Upper lobe of left lung (tissue), 6 donors: ENCODE measurements at places on chromosomes 3 and 15. TPM values are rescaled to one million over a fixed set of nuclear protein-coding genes. Genes with fewer than 3 reads are reported as not detected.

Gene SPRED1
- 50.6 TPM for total RNA-seq

Gene ECE2
- total RNA-seq = not detected

Gene GABRR3
- total RNA-seq = not detected

GRCh38 chr3:185750015-185750414 lies 74.8 kb downstream of the IGF2BP2 start:
- peaks cover 18% of the 10 kb centered on the region for H3K4me1 ChIP-seq
- no peaks in the 10 kb centered on the region for H3K27me3 ChIP-seq
- no peak overlapping the region for H3K27ac ChIP-seq
- H3K4me3 ChIP-seq = no peak overlapping the region
- no peak for DNase-seq

DNA sequence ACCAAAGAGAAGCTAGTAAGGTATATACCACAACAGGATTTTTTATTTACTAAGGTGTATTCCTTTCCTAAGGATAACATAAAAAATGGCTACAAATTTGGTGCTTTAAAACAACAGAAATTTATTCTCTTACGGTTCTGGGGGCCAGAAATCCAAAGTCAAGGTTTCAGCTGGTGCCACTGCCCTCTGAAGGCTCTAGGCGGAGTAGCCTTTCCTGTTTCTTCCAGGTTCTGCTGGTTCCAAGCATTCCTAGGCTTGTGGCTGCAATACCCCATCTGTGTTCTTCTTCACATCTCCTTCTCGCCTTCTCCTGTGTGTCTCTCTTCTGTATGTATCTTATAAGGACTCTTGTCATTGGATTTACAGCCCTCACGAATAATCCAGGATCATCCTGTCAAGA lies 549.9 kb downstream of the GRM7 start:
- no peak overlapping the region for H3K4me3 ChIP-seq
- no peaks in the 10 kb centered on the region for H3K36me3 ChIP-seq
- H3K4me1 ChIP-seq = no peaks in the 10 kb centered on the region
- no peak overlapping the region for H3K27ac ChIP-seq
- H3K27me3 ChIP-seq = no peaks in the 10 kb centered on the region

DNA sequence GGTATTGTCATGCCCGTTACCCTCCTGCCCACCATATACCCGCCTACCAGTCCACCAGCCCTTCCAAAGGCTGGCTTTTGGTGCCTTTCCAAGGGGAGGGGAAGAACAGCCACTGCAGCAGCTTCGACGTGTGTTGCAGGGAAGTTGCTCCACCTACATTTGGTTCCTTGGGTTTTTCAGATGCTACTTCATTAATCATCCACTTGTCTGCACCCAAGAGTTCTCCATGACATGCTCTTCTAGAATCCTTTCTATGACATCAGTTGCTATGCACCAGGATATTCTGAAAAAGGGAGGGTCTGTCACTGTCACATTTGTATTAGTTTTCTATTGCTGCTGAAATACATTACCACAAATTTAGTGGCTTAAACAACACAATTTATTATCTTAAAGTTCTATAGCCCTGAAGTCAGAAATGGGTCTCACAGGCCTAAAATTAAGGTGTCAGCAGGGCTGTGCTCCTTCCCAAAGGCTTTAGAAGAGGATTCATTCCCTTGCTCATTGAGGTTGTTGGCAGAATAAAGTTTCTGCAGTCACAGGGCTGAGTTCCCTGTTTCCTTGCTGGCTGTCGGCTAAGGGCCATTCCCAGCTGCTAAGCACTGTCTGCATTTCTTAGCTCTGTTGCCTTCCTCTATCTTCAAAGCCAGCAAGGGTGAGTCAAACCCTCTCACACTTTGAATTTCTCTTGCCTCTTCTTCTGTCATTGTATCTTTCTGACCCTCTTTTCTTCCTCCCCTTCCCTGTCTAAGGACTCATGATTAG lies at the start of gene LYZL4:
LYZL4 (minus strand) TSS at position 241 of the 762 bp plus-strand sequence. CDS start 3,359 bp downstream, outside the sequence.
- H3K4me3 ChIP-seq = no peak within 1 kb of the TSS
- no peaks in the 10 kb centered on the region for H3K4me1 ChIP-seq
- no peak for DNase-seq
- H3K36me3 ChIP-seq = no peaks in the 10 kb centered on the region
- no peak within 1 kb of the TSS for H3K27ac ChIP-seq

DNA sequence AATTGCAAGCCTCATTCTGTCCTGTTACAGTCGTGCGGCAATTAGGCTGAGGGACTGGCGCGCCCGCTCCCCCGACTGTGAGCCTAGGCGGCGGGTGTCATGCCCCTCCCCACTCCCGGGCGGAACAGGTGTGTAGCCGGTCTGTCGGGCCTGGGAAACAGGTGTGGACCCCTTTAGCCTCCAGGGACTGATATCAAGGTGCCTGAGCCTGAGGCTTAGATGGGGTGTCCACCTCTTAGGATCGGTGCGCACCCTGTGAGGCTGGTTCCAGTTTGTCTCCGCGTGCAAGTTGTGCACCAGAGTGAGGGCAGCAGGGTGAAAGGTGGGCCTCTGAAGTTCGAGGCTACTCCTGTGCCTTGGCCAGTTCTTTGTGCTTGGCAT lies 686 bp downstream of the VPS8 start:
- no peaks in the 10 kb centered on the region for H3K27me3 ChIP-seq
- peak; percentile 83 for DNase-seq
- peaks cover 13% of the 10 kb centered on the region for H3K4me1 ChIP-seq
- H3K27ac ChIP-seq = peak overlapping the region; percentile 82
- H3K36me3 ChIP-seq = no peaks in the 10 kb centered on the region
- H3K4me3 ChIP-seq = peak overlapping the region; percentile 95

DNA sequence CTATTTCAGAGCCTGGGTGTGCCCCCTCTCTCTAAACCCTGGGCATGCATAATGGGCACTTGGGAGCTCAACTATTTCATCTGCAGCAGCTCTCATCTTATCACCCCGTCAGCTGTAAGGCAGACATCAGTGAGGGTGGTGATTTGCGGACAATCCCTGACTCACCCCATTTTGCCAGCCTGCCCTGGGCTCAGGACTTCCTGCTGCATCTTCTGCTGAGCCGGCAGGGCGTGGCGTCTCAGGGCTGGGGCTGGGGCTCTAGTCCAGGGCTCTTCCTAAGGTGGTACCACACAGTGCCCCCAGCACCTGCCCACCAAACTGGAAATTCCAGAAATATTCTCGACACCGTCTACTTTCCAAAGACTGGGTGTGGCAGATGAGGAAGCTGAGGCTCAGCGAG lies 925 bp upstream of the PSTPIP1 start:
- H3K4me1 ChIP-seq = peaks cover 15% of the 10 kb centered on the region
- peak; percentile 73 for DNase-seq
- no peaks in the 10 kb centered on the region for H3K36me3 ChIP-seq

DNA sequence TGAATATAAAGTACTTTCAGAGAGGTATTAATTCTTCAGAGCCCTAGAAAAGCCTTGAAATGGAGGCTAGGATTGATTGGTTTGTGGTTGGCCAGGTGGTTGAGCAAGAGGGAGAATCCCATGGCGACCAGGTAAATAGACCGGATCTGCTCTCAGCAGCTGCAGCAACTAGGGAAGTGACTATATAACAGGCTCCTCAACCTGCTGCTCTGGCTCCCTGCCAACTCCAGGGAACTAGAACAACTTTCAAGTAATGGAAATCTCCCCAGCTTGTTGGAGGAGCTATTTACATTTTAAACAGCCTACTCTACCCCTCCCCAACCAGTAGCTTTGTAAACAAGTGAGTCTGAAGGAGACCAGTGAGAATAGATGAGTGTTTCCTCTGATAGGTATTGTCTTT lies 121.8 kb upstream of the CADM2 start:
- peak; percentile 82 for DNase-seq
- no peak overlapping the region for H3K4me3 ChIP-seq
- no peaks in the 10 kb centered on the region for H3K27me3 ChIP-seq
- H3K27ac ChIP-seq = no peak overlapping the region
- no peaks in the 10 kb centered on the region for H3K4me1 ChIP-seq

Gene NRROS
- total RNA-seq = 6.5 TPM

DNA sequence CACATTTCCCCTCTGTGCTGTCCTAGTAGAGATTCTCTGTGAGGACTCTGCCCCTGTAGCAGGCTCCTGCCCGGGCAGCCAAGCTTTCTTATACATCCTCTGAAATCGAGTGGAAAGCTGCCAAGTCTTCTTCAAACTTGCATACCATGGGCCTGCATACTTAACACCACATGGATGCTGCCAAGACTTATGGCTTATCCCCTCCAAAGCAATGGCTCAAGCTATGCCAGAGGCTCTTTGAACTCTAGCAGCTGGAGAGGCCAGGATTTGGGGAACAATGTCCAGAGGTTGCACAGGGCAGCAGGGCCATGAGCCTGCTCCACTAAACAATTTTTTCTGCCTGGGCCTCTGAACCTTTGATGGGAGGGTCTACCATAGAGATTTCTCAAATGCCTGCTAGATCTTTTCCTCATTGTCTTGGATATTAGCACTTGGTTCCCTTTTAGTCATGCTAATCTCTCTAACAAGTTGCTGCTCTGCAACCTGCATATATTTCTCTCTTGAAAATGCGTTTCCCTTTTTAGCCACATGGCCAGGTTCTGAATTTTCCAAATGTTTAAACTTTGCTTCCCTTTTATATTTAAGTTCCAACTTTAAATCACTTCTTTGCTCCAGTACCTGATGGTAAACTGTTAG lies 6.1 kb upstream of the PLSCR4 start:
- no peak overlapping the region for H3K27ac ChIP-seq
- DNase-seq = no peak
- no peaks in the 10 kb centered on the region for H3K27me3 ChIP-seq
- H3K4me3 ChIP-seq = no peak overlapping the region
- H3K36me3 ChIP-seq = no peaks in the 10 kb centered on the region

- no peak overlapping the region for H3K4me3 ChIP-seq
- H3K36me3 ChIP-seq = no peaks in the 10 kb centered on the region
- H3K27ac ChIP-seq = no peak overlapping the region
Measured at GRCh38 chr15:64810497-64811326, 14.7 kb downstream of the PIF1 start.

Gene HRH1
- 3.0 TPM for total RNA-seq

Gene RLBP1
- not detected for total RNA-seq

DNA sequence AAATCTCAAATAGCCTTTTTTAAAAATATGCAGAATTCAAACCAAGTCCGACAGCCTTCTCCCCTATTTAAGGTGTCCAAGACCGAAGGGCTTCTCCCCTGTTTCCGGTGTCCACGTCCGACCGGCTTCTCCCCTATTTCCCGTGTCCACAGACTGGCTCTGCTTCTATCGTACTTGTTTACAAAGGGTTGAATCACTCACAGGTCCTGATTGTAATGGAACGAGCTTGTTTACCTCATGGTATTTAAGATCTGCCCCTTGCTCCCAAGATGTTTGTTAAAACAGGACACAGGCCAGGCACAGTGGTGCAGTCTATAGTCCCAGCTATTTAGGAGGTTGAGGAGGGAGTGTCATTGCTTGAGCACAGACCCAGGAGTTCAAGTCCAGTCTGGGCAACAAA lies 90.4 kb upstream of the ROBO2 start:
- no peaks in the 10 kb centered on the region for H3K27me3 ChIP-seq
- H3K36me3 ChIP-seq = no peaks in the 10 kb centered on the region
- H3K4me3 ChIP-seq = no peak overlapping the region
- DNase-seq = no peak

Gene A4GNT
- total RNA-seq = not detected

DNA sequence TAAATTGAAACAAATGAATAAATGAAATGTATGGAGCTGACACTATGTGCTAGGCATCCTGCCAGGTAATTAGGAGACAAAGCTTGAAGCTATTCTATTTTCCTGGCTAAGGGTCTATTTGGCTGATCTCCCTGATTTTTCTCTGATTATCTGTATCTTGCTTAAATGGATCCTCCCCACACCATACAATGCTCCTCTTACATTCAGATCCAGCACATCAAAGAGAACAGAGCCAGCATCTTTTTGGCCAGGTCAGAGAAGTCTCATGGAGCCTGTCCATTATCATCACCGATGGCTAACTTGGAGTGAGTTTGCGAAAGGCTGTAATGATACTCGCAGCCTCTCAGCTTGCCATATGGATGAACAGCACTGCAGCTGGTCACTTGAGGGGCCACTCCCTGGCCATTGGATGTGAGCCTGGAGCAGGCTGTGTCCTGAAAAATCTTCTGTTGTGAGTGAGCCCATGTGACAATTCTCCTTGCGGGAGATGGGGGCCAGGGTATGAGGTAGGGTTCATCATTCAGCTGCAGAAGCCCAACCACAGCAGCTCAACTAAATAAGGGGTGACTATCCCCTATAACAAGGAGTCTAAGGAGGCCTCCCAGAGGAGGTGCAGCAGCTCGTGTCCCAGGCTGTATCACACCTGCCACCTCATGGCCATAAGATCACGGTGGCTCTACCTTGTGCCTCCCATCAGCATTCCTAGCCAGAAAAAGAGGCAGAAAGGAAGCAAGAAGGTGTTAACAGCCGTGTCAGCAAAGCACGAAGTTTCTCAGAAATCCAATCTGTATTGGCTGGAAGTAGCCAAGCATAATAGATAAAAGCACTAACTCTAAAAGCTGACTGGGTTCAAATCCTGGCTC lies 69.3 kb upstream of the ST8SIA2 start:
- no peak overlapping the region for H3K4me3 ChIP-seq
- DNase-seq = no peak
- no peaks in the 10 kb centered on the region for H3K27me3 ChIP-seq
- H3K27ac ChIP-seq = no peak overlapping the region
- H3K36me3 ChIP-seq = no peaks in the 10 kb centered on the region
- no peaks in the 10 kb centered on the region for H3K4me1 ChIP-seq

DNA sequence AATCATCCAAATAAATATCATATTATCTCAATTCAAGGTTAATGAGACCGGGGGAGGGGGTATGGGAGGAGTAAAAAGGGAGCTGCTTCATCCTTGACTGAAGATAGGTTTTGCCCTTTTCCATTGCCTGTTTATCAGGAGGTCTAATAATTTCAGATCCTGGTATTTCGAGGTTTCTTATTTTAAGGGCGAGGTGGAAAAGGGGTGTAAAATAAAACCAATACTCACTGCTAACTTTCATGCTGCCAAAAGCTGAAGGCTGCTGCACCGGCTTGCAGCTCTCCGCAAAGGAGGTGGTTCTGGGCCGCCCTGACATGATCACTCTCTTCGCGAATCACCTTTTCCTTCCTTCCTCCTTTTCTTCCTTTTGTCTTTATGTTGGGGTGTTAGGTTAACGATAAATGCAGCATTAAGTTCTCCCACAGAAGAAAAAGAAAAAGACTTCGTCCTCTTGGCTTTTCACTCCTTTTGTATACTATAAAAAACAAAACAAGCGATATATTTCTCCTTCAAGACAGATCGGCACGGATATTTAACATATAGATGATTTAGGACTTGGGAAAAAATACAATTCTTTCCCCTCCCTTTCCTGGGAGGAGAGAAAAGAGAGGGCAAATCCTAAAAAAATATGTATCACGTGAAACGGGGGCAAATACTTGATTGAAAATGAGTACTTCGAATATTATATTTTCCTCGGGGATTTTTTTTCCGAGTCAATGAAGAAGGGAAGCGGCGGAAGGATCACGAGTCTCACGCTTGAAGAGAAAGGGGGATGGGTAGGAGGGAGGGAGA lies 932 bp downstream of the GSK3B start:
- no peaks in the 10 kb centered on the region for H3K36me3 ChIP-seq
- H3K4me3 ChIP-seq = peak overlapping the region; percentile 59
- no peak for DNase-seq
- H3K4me1 ChIP-seq = peaks cover 43% of the 10 kb centered on the region
- peak overlapping the region; percentile 99 for H3K27ac ChIP-seq
